ENCODE measurements at places on chromosomes 13 and 19.

DNA sequence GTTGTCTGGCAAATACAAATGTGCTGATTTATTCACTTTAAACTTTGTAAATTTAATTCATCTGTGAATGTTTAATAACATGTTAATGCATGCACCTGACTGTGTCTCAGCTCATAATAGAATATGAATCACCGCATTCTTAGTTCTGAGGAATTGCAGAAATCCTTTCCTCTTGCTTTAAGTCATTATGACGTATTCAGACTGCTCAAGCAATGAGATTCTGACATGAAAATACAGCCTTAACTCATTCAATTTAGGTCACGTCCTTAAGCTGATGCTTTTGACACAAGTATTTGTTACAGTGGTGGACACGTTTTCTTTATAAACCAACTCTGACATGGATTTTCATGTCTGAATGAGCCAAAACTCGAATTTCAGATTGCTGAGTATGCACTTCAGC is 541.0 kb upstream of the KLF12 start:
- no peak for DNase-seq

GRCh38 chr19:35017507-35017906 is 12.8 kb upstream of the SCN1B start:
- no peak for DNase-seq

GRCh38 chr19:19078801-19079200 is 15.0 kb downstream of the SLC25A42 start:
- DNase-seq: no peak

DNA sequence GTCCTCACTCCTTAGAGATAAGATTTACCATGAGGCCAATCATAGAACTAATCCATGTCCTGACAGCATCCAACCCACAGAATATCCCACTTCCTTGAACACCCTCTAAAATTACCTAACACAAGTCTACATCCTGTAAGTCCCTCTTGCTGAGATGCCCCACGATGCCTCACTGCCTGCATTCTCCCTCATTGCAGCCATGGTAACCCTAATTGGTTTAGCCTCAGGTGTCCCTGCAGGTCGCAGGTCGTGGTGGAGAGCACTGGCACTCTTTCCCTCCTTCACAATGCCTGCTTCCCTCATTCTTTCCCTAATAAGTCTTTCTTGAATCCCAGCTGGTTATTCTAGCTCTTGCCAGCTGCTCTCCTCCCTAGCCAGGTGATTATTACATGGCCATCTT is 35.3 kb upstream of the MYO16 start:
- DNase-seq: no peak

DNA sequence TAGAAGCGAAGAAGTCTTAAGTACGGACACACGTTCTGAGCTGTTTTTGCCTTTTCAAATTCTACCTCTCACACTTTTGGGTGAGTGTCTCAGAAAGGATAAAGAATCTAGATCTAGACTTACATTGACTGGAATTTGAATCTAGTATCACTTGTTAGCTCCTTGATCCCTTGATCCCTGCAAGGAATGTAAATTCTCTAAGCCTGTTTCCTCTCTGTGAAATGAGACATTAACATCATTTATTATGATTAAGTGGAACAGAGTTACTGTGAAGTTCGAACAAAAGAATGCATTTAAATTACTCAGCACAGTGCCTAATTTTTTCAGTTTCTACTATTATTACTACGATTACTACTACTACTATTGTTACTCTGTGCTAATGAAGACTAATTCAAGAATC is 86.6 kb upstream of the POSTN start:
- DNase-seq: no peak

DNA sequence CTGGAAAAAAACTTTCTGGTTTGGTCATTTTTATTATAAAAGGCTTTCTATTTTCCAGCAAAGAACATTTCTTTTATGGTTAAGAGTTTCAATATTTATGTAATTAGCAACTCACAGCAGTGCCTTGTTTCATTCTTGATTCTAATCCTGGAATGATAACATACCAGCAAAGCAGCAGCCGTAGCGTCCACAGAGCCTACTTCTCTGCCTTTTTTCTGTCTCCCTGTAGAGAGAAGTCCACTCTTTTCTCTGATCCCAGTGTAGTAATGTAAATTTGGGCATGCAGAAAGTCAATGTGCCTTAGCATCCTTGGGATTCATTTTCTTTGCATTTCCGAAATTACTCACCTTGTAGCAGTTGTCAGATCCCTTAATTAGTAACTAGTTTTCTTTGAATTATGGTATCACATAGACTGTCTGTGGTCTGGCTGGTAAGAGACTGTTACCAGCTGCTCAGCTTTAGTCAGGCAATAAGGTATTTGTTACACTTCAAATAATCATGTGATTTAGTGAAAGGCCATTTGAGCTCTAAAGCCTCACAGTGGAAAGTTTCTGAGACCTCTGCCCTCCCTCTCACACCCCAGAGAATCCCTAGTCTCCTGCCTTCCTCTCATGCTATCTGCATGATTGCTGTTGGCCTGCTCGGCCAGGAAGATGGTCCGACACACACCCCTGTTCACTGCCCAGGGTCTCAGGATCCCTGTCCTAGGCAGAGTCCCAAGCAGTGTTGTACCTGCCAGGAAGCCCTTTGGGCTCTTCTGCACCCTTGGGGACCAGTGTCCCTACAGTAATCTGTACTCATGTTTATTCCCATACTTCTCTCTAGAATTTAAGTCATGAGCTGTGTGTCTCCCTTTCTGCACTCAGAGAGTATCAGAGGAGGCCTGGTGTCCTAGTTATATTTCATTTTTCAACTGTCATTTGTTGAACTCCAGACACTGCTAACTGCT is 86.3 kb downstream of the LRCH1 start:
- no peak for DNase-seq

DNA sequence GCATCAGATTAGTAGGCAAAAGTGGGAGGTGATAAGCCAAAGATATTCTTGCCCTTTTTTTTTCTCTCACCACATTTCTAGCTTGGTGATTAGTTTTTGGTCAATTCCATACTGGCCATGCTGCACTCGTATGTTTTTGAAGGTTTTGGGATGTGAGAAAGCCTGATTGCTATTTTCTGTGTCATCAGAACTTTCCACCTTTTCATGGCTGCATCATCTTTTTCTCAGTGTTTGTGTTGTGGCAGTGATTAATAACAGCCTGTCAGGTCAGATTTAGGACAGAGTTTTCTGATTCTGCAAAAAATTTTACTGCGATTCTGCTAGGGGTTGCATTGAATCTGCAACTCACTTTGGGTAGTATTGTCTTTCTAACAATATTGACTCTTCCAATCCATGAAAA is 32.9 kb downstream of the PSG1 start:
- DNase-seq: no peak

- DNase-seq: no peak
Observed at GRCh38 chr19:2207991-2208860, 27.9 kb downstream of the PLEKHJ1 start.

- no peak for DNase-seq
Observed at GRCh38 chr13:73715911-73716510, 418.2 kb downstream of the KLF12 start.

- no peak for DNase-seq
Observed at GRCh38 chr19:51530616-51531015, 854 bp downstream of the SIGLEC6 start.

DNA sequence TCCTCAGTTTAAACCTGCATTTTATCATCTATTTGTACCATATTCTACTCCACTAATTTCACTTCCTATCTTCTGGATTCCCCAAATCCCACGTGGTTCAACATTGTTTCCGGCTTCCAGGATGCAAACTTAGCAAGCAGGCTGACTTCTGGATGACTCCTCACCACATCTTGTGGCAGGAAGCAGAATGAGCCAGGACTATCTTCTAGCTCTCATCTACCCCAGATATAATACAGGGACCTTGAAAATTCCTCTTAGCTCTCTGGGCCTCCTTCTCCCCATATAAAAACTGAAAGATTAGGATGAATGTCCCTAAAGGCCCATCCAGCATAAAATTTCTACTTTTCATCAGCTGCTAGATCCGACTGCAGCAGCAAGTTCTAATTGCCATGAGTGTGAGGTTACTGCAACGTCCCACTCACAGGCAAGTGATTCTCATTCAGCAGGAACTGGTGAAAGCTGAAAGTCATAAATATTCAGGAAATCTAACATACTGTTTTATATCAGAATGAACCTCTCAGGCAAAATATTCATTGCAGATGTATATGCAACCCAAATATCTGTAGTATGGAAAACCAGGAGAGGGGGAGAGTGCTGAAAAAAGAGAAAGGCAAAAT is 93.4 kb downstream of the KCTD12 start:
- no peak for DNase-seq

DNA sequence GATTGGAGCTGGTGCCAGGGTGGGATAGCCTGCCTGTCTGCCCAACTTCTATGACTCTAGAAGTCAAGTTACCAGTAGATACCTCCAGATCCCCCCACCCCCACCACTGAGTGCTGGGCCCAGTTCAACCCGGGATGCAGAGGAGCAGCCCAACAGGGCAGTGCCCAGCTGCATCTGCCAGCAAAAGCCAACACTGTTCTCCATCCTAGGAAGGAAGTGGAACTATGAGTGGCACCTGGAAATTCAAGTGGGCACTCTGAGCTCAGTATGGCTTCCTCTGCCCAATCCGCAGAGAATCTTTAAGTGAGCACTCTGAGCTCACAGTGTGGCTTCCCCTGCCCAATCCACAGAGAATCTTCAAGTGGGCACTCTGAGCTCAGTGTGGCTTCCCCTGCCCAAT is 14.2 kb downstream of the TUBGCP3 start:
- no peak for DNase-seq

GRCh38 chr19:16830679-16831078 is 1.5 kb downstream of the SIN3B start:
- DNase-seq: no peak

DNA sequence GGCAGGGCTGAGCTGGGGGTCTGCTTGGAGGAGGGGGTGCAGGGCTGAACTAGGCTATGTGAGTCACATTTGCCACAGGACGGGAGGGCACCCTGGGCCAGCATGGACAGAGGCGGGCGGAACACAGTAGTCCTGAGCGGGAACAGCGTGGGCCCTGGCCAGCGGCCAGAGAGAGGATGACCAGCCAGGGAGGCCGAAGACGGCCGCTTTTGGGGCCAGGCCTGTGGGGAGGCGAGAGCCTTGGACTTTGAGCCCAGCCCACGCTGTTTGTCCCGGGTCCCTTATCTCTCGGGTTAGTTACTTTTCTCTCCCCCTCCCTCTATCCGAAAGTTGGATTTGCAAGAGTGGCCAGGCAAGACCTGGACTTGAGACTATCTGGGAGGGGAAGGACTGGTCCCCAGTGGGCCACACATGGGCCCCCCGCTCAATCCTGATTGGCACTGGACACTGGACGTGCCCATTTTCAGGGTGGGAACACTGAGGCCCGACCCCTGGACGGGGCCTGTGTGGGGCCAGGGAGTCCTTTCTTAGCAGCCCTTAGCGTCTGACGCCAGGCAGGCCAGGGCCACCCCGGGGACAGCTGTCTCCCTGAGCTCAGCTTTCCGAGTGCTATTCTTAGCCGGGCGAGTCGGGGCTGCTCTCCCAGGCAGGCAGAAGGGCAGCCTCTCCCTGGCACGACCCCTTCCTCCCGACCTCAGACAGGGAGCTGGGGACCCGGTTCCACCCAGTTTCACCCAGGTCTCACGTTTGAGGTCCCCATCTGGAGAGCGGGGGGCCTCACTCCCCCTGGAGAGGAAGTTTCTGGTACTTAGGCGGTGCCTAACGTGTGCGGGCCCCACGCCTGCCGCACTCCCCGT is 833 bp downstream of the GAMT start:
- no peak for DNase-seq

DNA sequence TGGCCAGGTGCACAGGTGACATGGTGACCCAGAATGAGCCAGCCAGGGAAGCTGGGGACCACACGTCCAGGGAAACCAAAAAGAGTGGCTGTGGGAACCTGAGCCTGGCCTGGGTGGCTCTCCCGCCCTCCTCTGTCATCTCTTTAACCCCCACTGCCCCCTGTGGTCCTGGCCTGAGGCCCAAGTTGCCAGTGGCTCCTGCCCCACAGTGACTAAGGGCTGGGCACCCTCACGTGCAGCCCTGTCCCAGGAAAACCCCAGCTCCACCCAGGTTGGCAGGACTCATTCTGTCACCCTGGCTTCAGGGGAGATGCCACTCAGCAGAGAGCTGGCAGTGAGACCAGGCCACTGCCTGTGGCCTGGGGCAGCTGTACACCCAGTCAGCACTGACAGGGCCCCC is 30.6 kb upstream of the ISYNA1 start:
- DNase-seq: no peak

GRCh38 chr13:43852923-43853404 is 26.6 kb downstream of the CCDC122 start:
- no peak for DNase-seq

DNA sequence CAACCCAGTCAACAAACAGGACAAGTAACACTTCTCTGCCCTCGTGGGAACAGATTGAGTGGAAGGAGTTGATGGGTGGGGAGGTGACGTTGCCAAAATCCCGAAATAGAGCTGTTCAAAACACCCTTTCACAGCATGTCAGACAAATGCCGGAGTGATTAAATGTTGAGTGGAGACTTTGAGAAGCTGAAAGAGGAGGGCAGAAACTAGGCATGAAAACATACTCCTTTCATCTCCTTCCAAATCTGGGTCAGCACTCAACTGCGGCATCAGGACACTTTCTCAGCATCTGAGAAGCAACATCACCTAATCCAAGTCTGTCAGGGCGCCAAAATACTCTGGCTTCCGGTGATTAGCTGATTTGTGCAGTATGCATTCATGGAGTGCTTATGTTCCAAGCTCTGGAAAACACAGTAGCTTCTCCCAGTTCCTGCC is 51.5 kb upstream of the MRI1 start:
- no peak for DNase-seq

GRCh38 chr13:49220856-49221589 is 885 bp downstream of the MLNR start:
- DNase-seq: no peak

GRCh38 chr19:10718205-10719196 is 622 bp downstream of the DNM2 start:
- peak; percentile 38 for DNase-seq

- DNase-seq: no peak
Observed at GRCh38 chr19:35558400-35559280, 4.8 kb downstream of the ATP4A start.

DNA sequence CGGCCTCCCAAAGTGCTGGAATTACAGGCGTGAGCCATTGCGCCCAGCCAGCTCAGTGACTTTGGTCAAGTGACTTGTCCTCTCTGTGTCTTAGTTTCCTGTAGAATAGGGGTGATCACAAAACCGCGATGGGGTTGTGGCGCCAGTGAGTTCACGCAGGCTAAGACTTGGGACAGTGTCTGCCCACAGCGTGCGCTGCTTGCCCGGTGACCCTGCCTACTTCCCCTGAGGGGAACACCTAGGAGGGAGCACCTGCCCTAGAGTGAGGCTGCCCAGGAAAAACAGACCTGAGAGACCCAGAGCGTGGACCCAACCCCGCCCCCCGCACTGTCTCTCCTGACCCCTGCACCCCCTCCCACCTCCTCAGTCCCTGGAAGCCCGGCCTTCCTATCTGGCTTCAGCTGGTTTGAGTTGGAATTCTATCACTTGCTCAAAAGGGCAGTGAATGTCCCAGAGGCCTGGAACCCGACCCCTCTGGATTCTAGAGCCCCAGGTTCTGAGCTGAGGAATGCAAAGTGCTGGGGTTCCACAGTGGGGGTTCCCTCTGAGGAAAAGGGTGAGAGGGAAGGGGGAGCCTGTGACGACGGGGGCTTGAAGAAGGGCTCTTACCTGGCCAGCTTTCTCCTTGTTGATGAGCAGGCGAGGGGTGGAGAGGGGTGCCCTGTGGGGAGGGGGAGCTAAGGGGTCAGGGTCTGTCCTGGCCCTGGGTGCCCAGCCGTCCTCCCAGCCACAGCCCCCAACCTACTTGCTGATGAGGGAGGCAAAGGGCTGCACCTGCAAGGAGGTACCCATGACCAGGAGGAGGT is 2.2 kb upstream of the RINL start:
- DNase-seq: no peak

- peak; percentile 17 for DNase-seq
Observed at GRCh38 chr19:10858204-10858828, 10.1 kb downstream of the C19orf38 start.

Data from effector CD4-positive, alpha-beta T cell (primary cell).